ENCODE measurements at places on chromosomes 1 and 21.

DNA sequence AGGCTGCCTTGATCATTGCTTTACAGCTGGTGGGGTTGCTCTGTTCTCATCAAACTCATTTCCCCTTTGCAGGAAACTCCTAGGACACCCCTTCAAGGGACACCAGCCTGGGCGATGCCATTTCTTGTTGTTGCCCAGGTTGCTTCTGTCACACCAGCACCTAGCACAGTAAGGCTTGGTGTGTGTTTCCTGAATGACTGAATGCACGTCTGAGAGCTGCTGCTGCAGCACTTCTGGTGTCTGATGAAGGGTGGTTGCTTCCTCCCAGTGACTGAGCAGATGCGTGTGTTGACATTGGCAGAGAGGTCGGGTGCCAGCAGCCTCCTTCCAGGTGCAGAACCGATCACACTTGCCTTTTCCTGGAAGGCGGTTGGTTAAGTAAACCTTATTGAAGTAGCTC is 477.4 kb downstream of the CAMTA1 start:
- DNase-seq: no peak

DNA sequence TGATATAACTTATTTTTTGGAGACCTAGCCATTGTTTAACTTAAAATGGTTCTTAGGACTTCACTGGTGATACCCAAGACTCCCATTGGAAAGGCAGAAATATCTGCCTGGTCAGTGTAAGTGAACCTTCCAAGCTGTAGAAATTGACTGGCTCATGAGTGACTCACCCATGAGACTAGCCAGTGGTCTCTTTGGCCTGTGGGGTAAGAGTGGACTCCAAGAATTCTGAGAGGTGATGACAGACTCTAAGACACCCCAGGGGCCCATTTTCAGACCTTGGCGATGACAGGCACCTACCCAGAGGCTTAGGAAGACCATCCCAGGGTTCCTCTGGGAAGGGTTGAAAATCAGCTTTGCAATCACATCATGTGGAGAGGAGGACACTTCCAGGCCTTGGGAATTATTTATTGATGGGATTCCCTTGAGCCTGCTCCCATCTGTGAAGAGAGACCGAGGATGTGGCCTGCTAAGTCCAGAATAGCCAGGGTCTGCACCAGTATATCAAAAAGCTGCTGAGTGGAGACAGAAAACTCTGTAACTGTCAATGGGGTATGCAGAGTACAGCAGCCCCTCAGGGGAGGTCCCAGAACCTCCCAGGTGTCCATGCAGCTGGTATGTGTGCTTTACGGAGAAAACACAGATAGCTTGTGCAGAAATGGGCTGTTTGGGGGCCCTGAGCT is 78.9 kb downstream of the KAZN start:
- no peak for DNase-seq

DNA sequence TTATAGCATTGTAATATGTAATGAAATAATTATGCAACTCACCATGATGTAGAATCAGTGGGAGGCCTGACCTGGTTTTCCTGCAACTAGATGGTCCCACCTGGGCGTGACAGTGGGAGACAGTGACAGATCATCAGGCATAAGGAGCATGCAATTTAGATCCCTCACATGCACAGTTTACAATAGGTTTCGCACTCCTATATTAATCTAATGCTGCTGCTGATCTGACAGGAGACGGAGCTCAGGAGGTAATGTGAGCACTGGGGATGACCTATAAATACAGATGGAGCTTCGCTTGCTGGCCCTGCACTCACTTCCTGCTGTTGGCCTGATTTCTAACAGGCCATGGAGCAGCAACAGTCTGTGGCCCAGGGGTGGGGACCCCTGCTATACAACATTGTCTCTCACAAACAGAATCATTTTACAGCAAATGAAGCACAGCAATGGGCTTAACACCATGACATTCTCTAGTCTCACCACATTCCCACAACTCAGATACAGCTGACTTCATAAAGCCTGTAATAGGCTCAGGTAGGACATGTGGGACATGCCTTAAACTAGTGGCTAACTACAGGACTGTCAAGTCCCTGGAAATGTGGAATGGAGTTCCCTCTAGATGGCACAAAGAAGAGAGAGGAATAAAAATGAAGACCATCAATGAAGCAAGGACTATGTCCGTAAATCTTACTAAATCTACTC is 40.7 kb upstream of the SLC5A9 start:
- peak; percentile 17 for DNase-seq

DNA sequence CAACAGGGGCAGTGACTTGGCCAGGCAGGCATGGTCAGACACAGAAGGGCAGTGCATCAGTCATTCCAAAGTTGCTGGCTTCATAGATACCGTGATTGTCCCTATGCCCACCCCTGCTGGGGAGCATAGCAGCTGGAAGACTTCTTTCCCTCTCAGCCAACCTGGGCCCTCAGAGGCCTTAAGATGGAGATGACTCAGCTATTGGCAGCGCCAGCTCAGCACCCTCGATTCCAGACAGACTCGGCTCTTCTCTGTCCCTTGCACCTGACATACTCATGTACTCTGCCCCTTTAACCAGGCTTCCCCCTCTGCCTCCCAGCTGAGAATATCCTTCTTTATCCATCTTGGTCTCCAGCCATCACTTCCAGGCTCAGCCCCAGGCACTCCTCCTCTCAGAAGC is 16.8 kb downstream of the SLAMF8 start:
- DNase-seq: no peak

DNA sequence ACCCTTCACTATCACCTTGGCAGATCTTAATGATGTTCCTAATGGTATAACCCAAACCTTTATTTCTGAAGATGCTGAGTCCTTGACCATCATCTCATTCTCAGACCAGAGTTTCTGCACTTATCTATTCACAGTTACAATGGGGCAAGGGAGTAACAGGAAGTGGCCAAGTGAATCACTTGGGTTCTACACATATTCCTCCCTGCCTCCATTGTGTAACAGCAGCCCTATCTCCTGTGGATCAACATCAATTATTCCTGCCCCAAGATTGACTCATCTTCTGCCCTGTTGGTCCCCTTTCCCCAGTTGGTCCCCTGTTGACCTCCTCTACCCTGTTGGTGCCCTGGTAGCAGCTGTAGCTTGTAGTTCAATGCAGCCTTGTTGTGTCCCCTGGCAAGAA is 10.3 kb upstream of the S100A7 start:
- DNase-seq: no peak

DNA sequence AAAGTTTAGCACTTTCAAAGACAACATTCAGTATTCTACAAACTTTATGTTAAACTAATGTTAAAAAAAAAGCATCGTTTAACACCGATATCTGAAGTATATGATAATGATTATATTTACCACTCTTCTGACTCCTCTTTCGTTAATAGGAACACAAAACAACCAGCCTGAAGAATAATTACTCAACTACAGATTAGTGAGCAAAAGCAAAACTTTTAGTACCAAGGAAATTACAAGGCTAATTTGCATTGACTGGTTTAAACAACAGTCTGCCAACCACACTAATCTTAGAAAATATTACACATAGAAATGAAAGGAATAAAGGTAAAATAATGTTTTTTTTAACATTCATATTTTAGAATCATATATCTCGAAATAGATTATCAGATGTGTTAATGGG is 500.7 kb downstream of the LMO4 start:
- no peak for DNase-seq

- DNase-seq: no peak
These were observed 12.3 kb upstream of the CTRC start for GRCh38 chr1:15425958-15426357.

- no peak for DNase-seq
These were observed 15.7 kb downstream of the SPOCD1 start for GRCh38 chr1:31799895-31800673.

DNA sequence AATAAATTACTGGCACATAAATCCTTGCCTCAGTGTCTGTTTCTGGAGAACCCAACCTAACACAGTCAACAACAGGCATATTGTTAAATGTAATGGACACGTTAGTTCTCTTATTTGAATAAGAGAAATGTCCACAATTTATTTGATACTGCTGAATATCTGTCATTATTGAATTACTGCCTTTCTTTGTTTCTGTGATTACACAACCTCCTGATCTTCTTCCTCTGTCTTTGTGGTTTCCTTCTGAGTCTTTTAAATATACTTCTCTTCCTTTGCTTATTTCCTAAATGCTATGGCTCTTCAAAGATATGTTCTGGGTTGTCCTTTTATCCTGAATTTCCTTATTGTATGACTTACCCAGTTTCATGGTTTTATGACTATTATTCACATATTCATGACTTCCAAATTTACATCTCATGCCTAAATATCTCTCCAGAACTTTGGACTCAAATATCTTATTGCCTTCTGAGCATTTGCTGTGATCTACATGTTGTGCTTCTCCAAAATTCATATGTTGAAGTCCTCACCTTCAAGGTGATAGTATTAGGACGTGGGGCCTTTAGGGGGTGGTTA is 39.9 kb downstream of the MSH4 start:
- DNase-seq: no peak

GRCh38 chr1:162893612-162893908 is 32.6 kb upstream of the CCDC190 start:
- no peak for DNase-seq

- no peak for DNase-seq
These were observed 70.1 kb downstream of the FCRL5 start for GRCh38 chr1:157482174-157482573.

DNA sequence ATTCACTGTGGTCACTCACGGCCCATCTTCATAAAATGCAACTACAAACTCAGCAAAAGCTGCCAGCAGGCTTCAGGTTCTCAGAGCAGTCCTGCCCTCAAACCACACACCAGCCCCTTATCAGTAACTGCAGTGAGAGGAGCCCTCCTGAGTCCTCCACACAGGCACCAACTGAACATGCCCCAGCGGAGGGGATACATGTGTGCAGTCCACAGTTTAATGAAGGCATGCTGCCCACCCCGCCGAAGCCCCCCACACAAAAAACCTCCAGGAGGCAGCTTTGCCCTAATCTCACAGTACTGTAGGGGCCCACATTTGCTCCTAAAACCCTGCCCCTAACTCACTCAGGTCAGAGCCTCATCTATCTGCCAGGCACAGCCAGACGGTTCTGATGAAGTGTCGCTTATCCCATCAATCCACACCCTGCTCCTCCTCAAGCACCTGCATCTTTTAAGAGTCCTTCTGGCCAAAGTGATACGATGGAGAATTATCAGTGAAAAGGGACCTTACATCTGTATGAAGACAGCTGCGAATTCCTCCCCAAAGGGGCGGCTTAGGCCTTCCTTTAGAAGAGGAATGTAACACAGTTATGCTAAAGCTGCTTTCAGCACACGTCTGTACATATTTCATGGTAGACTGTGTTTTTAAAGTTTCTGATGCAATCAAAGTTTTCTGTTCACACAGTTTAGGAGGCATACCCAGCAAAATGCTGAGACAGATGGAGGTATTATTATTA is 3.5 kb downstream of the ABCB10 start:
- no peak for DNase-seq

GRCh38 chr1:33122483-33123178 is 41.7 kb downstream of the AZIN2 start:
- DNase-seq: no peak

GRCh38 chr1:16906873-16907272 is 11.1 kb downstream of the RNU1-2 start:
- DNase-seq: no peak

DNA sequence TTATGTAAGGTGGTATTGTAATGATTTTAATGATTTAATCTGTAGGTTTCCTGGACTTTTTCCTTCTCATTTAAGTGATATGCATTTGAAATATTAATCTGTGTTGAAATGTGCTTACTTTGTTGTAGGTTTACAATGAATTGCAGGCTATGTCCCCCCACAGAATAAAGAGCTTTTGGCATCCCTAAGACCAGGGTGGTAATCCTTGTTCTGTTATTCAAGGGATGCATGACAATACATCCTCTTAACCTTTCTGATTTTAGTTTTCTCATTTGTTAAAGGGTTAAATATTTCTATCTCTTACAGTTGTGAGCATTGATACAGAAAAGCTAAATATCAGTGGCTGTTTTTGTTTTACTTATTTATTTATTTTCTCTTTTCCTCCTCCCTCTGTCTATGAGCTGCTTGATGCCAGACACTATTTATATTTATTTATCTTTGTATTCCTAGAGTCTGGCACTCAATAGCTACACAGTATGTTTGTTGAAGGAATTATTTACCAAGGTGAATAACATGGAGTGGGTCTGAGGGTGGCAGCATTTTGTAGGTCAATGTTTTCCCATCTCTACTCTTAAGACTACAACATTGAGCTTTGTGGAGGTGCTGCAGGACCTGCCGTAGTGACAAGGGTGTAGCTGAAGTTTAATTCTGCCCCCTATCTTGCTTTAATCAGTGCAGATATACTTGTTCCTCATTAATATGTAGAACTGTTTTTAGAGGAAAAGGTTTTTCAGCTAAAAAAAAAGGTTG is 19.9 kb upstream of the ADGRL2 start:
- DNase-seq: no peak

DNA sequence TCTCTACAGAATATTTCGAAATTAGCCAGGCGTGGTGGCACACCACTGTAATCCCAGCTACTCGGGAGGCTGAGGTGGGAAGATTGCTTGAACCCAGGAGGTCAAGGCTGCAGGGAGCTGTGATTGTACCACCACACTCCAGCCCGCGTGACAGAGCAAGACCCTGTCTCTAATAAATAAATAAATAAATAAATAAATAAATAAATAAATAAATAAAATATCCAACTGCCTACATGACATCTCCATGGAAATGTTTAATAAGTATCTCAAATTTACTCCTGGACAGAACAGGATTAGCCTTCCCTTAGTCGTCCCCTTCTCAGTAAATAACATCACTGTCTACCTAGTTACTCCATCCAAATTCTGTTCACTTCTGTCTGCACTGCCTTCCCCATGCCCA is 29.0 kb upstream of the KCNN3 start:
- no peak for DNase-seq

DNA sequence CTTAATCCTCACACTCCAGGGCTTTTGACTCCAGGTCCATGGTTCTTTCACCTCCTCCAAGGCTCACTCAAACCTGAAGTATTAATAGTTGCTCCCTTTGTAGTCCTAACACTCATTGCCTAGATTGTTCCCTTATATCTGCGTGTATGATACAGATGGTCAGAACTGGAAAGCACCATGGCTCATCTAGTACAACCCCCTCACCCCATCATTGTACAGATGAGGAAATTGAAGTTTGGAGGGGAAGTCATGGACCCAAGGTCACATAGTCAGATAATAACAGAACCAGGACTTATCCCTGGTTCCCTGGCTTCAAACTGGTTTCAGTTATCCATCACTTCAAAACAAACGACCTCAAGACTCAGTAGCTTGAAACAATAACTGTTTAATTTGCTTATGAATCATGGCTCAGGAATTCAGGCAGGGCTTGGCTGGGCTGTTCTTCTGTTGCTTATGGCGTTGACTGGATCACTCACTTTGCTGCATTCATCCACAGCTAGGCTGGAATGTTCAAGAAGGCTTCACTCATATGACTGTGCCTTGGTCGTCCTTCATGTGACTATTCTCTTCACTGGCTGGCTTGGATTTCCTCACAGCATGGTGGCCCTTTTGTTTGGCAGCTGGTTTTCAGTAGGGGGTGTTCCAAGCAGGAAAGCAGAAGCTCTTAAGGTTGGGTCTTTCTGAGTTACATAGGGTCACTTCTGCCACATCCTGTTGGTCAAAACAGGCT is 5.0 kb downstream of the NOS1AP start:
- DNase-seq: no peak

Data from retina (tissue), 1 donor.